CD4-positive, alpha-beta memory T cell (primary cell): ENCODE measurements at places on chromosomes 6 and 20. TPM values are rescaled to one million over a fixed set of nuclear protein-coding genes. Genes with fewer than 3 reads are reported as not detected.

The FKBP5 gene
- 74.2 TPM for total RNA-seq

The EPPIN gene
- total RNA-seq, result not detected

The ORC3 gene
- 30.7 TPM for total RNA-seq

The PRSS16 gene
- 2.5 TPM for total RNA-seq

The PRDM1 gene
- total RNA-seq, result 34.0 TPM

The CCN2 gene
- not detected for total RNA-seq

The FAM209A gene
- total RNA-seq, result 5.4 TPM
